ENCODE measurements at places on chromosomes 12 and 14.

DNA sequence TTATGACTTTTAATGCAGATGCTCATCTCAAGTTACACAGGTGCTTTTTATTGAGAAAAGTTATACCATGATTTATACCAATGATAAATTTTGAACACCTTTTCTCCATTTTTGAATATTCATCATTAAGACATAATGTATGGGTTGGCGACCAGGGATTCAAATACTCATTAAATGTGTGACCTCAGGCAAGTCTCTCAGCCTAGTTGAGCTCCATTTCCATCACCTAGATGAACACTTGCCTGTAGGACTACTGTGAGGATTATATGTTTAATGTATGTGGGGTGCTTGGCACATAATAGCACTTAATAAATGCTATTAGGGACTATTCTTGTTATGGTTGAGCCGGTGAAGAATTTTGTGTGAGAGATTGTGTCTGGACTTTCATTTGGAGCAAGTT is 228.6 kb downstream of the CHST11 start:
- no peak for DNase-seq

DNA sequence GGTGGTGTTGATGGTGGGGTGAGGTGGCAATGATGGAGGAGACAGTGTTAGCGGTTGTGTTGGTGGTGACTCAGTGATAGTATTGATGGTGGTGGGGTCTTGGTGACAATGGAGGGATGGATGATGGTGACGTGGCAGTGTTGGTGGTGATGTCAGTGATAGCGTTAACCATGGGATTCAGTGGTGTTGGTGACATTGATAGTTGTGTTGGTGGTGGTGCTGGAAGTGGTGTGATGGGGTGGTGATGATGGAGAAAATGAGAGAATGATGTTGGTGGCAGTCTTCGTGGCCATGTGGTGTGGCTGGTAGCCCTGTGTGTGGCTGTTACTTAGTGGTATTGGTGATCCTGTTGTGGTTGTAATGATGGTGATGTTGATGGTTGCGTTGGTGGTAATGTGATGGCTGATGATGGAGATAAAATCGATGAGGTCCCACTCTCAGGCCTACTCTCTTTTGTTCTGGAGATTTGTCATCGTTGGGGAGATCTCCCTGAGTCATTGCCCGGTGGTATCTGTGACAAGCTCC is 2.6 kb downstream of the DTX1 start:
- DNase-seq: no peak

DNA sequence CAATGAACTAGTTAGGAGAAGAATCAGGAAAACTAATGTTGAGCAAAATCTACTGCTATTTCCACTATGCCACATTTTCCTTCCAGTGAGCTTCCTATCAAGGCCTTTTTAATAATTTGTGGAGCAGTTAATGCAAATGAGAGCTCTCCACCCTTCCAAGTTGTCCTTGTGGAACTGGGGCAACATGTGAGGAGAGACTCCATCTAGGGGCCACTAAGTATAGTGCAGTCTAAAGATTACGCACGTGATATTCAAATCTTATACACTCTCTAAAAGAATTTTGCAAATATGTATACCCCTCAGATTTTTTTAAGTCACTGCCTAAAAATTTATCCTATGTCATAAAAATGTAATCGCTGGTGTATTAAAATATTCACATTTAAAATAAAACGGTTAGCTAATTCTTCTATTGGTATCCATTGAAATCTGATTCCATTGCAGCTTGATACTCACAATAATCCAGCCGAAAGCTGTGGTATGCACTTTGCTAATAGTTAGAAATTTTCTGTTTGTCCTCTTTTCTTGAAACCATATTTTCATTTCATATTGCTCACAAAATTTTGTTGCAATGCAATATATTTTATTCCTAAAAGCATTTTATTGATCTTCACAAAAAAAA is 100.1 kb downstream of the PAH start:
- DNase-seq: peak; percentile 28

- no peak for DNase-seq
These were observed 21.4 kb downstream of the KLRK1 start for GRCh38 chr12:10368206-10369171.

DNA sequence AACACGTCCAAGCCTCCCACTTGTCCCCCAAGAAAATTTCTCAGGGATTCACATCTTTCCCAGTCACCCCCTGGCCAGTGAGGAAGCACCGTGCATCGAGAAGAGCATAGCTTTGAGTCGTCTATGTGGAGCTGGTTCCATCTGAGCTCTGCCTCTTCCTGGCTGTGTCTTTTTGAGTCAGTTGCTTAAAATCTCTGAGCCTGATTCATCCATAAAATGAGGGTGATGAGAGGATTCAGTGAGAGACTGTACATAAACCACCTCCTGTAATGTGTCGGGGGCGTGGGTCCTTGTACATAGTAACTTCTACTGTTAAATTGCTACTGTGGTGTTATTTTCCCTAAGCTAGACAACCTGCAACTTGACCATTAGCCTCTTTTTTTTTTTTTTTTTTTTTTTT is 13.8 kb downstream of the CD9 start:
- DNase-seq: no peak

GRCh38 chr12:71312768-71313403 is 126.7 kb upstream of the LGR5 start:
- DNase-seq: no peak

GRCh38 chr12:20259786-20260185 is 108.6 kb upstream of the PDE3A start:
- no peak for DNase-seq

DNA sequence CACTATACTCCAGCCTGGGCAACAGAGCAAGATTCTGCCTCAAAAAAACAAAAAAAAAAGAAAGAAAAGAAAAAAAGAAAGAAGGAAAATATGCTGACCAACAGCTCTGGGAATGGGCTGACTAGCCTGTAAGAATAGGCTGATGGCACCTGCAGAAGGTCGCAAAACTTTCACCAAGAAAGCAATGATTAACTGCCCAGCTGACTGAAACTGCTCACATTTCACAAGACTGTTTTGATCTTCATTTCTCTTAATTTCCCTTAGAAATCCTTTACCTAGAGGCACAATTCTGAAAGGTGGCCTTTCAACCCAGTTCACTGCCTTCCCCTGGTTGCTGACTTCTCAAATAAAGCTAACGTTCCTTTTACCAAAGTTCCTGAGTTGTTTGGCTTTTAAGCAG is 12.4 kb downstream of the BEST3 start:
- DNase-seq: no peak

GRCh38 chr12:90978117-90978770 is 23.3 kb upstream of the CCER1 start:
- DNase-seq: no peak

DNA sequence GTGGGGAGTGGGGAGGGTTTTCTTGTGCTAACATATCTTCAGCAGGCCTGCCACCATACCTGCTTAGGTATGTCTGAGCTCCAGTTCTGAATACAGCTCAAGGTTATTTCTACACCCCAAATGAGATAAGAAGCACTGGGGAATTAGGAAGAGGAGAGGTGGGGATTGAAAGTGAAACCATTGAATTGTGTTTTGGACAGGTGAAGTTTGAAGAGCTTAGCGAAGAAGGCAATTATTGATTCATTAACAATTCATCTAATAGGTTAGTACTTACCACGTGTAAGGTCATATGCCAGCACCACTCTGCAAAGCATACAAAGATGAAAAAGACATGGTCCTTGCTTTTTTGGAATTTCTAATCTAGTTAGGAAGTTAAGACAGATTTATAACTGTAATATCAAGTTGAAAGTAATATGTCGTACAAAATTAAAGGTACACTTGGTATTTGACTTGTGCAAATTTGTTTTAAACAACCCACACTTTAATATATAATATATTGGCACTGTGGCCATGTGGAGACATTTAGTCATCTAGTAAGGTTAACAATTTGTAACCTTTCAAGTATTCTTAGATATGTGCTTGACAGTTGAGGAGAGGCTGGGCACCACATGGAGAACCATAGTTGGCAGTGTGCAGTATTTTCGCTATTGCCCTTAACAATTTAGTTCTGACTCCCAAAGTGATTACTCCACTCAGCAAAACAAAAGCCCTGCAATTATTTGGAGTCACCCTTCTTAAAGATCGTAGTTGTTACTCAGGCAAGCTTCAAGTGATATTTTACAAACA is 3.6 kb downstream of the SMCO3 start:
- no peak for DNase-seq

DNA sequence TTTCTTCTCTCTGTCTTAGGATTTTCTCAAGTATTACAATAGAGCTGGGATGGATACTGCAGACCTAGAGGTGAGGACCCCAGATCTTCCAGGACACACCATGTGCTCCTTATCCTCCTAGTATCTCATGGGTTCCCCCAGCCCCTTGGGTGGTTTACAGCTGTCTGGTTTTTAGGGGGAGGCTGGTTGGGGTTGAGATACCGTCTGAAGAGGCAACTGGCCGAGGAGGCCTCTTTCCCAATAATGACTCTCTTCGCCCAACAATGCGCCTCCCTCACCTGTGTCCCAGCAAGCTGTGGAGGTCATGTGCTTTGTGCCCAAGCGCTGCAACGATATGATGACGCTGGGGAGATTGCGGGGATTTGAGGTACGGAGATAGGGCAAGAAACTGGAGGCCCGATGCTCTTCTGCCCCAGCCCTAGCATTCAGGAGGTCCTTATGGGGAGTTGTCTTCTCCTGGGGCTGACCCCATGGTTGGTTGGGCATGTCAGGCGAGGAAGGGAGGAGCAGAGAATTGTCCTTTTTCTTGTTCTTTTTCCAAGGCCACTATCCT is 3.8 kb downstream of the ARHGEF25 start:
- DNase-seq: no peak

DNA sequence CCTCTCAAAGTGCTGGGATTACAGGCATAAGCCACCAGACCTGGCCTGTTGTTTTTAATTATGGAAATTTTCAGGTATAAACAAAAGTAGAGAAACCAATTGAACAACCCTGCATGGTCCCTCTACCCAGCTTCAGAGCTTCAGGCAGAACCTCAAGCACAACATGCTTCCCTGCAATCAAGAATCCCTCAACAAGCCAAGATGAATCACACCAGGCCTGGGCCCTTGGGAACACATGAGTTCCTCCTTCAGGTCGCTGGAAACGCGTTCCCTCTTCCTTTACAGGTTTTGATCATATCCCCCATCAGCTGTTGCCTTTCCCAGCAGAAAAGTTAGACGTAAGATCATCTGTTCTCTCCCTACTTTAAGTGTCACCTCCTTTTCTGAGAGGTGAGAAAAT is 20.5 kb upstream of the CORO1C start:
- DNase-seq: no peak

DNA sequence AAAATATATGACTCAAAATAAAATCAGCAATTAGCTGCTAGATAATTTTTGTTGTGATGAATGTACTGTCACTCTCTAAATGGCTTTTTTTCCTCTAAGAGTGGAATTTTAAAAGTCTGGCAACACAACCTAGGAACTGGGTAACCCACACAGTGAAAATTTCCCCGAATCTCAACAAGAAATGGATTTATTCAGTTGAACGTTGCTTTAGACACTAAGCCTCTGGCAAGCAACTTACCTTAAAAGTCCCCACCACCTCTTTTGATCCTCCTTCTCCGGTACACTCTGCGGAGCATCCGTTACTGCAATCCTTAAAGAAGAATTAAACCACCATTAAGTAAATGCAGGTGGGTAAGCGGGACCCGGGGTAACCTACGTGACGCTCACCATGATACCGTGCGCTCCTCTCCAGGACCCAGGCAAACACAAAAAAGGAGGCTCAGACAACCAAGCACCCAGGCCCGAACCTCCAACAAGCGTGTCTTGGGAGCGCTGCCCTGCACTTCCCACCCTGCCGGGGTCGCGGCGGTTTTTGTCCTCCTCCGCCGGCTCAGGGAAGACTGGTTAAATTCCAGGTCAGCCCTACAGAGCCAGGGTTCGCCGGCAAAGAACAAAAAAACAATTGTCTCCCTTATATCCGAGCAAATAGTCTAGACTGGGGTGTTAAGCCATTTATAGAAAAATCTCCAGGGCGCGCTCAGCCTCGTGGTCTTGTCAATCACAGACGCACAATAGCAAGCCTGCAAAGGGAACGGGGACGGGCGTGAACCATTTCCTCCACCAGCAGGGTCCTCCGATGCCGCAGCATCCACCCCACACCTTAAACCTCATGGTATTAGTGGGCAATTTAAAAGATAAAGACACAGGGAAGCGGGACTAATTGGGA is 47.1 kb downstream of the BCAT1 start:
- DNase-seq: peak; percentile 70

- no peak for DNase-seq
These were observed 128.0 kb upstream of the OVCH1 start for GRCh38 chr12:29625359-29625953.

DNA sequence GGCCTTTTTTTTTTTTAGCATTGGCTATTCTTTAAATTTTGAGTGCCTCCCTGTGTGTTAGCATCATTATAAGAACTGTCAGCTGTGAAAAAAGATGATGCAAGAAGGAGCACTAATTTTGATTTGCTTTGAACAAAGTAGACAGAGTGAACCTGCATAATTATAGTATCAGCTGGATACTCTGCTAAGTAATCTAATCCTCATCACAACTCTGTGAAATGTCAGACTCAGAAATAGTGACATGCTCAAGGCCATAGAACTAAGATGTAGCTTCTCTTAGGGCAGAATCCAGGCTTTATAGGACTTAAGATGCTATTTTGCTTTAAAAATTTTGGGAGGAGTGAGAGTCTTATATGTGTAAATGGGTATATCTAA is 31.9 kb downstream of the FBXO34 start:
- DNase-seq: no peak

- no peak for DNase-seq
These were observed 332.6 kb downstream of the GLT1D1 start for GRCh38 chr12:129185855-129186254.

DNA sequence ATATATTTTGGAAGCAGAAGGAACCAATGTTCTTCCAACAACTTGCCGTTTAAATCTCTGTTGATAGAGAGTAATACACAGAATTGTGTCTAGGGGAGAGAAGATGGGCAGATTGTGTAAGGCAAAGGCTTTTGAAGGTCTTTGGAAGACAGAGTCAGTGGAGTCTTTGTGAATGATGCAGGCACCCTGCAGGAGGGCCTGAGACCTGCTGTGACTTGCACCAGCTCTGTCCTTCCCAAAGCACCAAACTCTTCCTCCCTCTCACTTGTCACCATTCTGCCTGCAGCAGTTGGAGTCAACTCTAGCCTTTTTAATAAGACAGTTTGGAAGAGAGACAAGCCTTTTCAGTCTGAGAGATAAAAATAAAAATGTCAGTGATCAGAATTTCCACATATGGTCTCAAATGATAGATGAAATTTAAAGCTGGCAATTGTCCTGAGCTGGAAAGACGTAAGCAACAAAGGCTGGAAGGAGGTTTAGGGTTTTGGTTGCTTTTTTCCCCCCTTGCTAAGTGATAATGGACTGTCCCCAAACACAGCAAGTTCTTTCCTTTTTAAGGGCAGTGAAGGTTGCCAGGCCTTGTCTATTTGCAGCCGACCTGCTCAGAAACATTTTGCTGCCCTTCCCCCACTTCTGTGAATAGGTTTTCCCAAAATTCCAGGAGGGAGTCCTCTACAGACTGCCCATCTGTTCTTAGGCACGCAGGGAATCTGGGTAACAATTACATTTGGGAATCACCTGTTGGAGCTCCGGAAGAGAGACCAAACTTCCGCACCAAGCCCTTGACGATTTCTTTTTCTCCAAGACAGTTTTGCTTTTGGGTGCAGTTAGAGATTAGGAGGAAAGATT is 103.0 kb upstream of the NTF3 start:
- DNase-seq: peak; percentile 40

GRCh38 chr12:121786440-121786825 is 7.1 kb downstream of the RHOF start:
- peak; percentile 52 for DNase-seq

All from H7 (cell line).